Stimulated activated CD4-positive, alpha-beta T cell treated with anti-CD3 and anti-CD28 coated beads, Interleukin-4, amount 100 ng/mL, for 48 hours (primary cell): ENCODE measurements at places on chromosomes 5 and 9.

- DNase-seq: no peak
These were observed 63.5 kb downstream of the C9orf50 start for GRCh38 chr9:129557192-129558036.

DNA sequence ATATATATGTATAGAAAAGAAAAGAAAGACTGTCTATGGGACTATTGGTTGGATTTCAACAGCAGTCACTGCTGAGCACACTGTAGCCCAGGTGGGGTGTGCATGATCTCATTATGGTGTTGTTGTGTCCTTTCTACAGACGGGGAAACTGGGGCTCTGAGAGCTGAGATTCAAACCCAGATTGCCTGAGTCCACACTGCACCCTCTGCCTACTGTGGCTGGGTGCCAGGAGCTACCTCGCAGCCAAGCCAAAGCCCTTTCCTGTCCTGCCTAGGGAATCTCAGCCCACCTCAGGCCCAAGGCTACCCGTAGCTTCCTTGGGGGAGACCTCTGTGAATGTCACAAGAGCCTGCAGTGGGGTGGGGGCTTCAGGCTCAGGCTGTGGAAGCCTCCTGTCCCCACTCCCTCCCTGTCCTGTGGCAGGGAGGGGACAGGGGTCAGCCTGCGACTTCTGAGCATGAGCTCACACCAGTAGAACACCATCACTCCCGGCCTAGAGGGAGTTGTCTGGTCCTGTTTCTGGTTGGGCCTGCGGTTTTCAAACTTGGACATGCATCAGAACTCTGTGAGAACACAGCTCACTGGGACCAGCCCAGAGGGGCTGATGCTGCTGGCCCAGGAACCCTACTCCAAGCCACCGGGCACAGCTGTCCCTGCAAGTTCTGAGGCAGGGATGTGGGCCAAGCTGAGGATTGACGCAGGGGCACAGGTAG, 7.9 kb upstream of the NINJ1 start:
- no peak for DNase-seq

- peak; percentile 5 for DNase-seq
These were observed 213.3 kb downstream of the PCSK1 start for GRCh38 chr5:96219580-96220281.

GRCh38 chr5:127846884-127847283, 143.7 kb downstream of the CCDC192 start:
- no peak for DNase-seq

DNA sequence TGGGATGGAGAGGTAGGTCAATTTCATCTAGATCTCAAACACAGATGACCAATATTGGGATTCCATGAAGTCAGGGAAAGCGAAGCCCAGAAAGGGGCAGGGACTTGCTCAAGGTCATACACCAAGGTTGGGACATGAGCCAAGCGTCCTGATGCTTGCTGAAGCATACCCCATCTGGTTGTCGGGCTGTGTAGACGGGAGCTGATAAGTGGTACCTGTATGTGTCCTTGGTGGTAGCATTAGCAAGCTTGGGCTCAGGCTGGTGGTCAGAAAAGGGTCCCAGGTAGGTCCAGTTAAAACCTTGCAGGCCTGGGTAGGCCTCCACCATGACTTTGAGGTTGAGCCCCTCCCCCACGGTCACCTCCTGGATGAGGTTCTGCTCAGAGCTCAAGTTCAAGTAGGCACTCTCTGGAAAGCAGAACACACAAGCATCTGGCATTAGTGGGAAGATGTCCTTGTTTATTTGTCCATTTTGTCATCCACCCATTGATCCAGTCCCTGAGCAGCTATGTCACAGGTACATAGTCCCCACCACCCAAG, 13.2 kb downstream of the CSF1R start:
- no peak for DNase-seq

DNA sequence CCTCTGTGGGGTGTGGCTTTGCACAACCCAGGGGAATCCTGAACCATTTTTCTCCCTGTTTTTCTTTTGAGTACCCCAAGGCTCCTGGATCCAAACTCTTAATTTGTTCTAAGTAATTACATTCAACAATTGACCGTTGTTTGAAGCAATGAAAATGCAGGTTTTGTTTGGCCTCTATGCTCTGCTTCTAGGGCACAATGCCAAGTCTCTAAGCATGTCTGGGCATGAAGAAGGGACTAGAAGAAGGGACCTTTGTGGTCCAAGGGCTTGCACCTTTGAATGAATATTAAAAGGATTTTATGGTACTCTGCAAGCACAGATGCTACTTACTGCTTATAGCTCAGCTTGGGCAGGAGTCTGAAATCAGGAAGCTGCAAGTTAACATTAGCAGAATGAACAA, 6.6 kb upstream of the ENC1 start:
- no peak for DNase-seq

GRCh38 chr9:87711857-87712800, 13.8 kb upstream of the CTSL start:
- DNase-seq: no peak

- no peak for DNase-seq
These were observed 447 bp downstream of the CRAT start for GRCh38 chr9:129109952-129110739.

GRCh38 chr5:42423285-42424165, at the start of gene GHR:
Gene GHR, plus strand, starts transcription at chr5:42423439. Its CDS starts 142,436 bp downstream, at chr5:42565875.
- DNase-seq: peak; percentile 19

- no peak for DNase-seq
These were observed 289.0 kb downstream of the PSAT1 start for GRCh38 chr9:78585909-78586308.

GRCh38 chr9:107898761-107899160, 409.2 kb upstream of the KLF4 start:
- DNase-seq: no peak

DNA sequence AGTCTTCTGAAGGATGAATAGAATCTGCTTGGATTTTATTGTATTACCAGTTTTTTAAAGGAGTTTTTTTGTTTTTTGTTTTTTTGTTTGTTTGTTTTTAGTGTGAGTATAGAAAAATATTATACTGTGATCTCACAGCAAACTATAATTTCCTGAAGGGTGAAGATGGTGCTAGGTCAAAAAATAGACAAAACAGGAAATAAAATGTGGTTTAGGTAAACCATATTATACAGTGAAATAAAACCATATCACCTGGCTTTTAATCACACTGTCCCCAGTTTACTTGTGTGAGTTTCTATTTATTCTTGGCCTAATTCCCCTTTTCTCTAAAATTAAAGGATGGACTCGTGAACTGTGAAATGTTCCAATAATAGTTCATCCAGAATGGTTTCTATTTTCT, 841.3 kb upstream of the CTNND2 start:
- no peak for DNase-seq

DNA sequence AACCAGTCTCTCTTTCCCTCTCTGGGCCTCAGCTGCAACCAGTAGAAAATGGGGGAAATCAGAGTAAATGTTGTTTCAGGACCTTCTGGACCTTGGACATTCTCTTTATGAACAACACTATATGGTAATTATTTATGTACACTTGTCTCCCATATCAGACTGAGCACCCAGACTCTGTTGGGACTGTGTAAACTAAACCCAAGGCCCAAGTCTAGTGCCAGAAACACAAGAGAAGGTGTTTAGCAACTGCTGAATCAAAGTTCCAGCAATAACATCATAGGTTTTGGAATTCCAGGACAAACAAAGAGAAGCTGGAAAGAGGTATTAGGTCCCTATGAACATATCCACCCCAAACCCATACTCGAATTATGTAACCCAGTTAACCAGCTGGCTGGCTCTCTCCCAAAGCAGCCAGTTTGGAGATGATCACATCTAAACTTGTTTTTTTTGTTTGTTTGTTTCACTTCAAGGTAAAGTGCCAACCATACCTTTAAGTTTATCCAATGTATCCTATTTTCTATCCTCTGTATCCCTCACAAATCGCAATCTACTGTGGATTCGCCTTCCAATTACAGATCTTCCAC, 1.9 kb upstream of the RNF38 start:
- DNase-seq: no peak

DNA sequence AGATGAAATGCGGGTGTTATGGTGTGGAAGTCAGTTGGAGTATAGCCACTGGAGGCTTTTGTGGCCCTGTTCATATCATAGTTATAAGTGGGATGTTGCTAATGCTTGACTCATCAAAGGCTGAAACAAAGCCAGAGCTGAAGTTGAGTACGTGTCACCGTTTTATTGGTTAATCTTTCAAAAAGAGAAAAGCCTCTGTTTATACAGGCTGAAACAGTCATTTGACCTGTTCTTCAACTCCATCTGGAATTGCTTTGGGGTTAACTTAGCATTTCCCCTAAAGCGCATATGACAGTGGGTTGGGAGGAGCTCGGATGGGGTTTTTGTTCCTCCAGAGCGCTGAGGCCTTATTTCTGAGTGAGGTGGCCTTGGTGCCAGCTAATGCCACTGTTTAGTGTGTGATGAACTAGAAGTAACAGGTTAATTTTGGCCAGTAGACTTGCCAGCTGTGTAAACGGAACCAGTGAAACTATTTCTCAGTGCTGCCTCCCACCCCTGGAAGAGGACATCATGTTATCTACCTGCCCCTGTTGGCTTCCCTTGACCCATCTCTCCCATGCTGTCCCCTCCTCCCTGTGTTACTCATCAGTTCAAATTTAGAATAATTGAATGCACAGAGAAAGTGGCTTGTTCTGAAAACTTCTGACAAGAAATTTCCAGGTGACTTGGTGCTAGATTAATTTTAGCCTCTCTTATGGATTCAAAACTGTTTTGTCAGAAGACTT, 34.2 kb downstream of the MTAP start:
- DNase-seq: no peak

DNA sequence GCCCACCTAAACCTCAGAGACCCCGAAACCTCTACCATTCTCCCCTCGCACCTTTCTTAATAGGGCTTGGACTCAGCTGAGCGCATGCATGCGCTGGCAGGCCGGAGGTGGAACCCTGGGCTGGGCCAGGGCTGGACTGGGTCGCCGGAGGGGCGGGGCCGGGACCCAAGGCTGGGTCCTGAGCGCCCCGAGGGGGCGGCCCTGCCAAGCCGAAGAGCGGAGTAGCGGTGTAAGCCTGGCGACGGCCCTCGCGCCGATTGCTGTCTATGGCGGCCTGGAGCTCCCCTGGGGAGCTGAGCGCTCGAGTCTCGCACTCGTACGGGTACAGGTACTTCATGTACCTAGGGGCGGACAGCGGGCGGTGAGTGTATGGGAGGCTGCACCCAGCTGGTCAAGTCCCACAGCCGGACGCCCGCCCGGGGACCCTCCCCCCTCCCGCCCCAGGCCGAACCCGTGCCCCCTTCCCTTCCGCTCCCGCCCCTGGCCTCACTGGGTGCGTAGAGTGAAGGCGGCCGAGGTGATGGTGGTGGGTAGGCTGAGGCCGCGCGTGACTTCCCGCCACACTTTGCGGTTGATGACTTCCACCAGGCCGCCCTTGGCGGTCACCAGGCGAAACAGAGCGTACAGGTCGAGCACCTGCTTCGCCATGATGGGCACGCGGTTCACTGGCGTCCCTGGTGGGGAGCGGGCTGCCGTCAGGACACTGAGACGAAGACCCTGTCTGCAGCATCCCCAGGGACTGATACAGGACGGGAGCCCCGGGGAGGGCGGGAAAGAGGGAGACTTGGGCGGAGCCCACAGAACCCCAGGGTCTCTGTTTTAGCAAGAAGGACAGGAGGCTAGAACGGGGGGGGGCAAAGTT, 3.3 kb upstream of the DCTN3 start:
- DNase-seq: no peak

DNA sequence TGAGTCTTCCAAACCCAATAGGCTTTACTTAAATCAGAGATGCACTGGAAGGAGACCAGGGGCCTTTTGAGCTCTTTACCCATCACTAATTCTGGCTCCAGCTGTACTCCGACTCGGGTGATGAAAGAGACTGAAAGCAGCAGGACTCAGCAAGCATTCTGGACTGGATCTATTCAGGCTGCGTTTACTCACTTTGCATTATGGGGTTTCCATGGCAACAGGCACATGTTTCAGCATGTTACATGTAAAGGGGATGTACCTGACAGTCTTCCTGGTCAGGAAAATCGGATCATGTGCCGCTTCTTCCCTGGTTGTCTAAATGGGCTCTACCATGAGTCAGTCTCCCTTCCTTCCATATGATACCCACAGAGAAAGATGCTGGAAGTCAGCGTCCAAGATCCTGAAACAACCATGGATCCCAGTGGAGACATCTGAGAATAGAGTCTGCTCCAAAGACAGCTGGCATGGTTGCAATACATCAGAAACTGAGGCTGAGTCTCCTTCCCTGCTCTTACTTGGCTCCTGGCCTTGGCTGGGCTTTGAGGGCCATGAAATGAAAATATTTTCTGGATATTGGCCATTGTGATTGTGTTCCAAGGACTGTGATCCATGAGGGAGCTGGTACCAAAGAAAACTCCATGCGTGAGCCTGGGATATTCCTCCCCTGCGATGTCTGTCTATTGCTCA, 102.5 kb upstream of the TNC start:
- DNase-seq: no peak

GRCh38 chr5:14665101-14665822, 744 bp downstream of the OTULIN start:
- no peak for DNase-seq

- no peak for DNase-seq
These were observed 299.4 kb downstream of the PARP8 start for GRCh38 chr5:50965654-50966375.

DNA sequence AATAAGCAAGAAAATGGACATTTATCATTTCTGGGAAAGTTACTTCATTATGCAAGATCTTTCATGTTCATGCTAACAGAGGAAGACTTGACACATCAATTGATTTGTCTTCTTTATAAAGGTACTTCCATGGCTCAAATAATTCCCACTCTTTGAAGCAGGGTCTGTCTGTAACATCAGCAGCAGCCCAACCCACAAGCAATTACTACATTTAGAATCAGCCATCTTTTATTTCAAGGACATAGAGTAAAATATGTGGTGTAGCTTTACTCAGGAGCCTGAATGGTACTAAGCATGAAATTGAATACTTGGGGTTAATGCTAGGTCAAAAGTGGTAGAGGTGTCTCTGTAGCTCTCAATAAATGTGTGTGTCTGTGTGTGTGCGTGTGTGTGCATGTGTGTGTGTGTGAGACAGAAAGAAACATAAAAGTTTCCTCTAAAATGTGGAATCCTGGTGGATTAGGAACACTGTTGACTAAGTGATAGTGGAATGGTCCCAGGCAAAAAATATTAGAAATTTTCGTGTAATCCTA, 581.1 kb downstream of the CAAP1 start:
- DNase-seq: no peak

GRCh38 chr9:129677456-129677855, 12.0 kb downstream of the PRRX2 start:
- no peak for DNase-seq

- peak; percentile 52 for DNase-seq
These were observed 151.4 kb downstream of the HSD17B3 start for GRCh38 chr9:96150324-96151227.
